Right atrium auricular region (tissue), 2 donors: ENCODE measurements at places on chromosomes 13 and 19.
A peak's percentile ranks its signal among the peaks of the same experiment; 100 is the strongest.

GRCh38 chr19:3775374-3775711, 3.3 kb upstream of the RAX2 start:
- no peak overlapping the region for H3K27ac ChIP-seq
- H3K4me3 ChIP-seq, result no peak overlapping the region
- H3K27me3 ChIP-seq, result no peaks in the 10 kb centered on the region
- H3K36me3 ChIP-seq, result no peaks in the 10 kb centered on the region
- DNase-seq, result no peak

GRCh38 chr13:28704282-28704681, 14.5 kb downstream of the SLC46A3 start:
- H3K4me3 ChIP-seq, result no peak overlapping the region
- no peaks in the 10 kb centered on the region for H3K4me1 ChIP-seq
- H3K27me3 ChIP-seq, result no peaks in the 10 kb centered on the region
- peaks cover 43% of the 10 kb centered on the region for H3K36me3 ChIP-seq

DNA sequence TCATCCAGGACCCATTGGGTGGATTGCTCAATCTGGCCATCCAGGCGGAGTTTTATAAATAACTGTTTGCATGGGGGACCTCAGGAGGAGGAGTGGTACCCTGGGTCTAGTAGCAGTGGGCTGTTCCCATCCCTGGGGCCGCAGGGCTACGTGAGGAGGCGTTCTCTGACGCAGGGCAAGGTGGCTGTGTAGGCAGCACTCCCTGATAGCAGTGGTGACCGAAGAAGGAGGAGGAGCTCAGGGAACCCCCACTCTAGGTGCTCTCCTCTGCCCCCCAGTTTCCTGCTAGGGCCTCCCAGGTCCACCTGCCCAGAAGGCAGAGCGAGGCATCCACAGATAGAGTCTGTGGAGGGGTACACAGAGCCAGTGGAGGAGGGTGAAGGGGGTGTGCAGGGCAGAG, 64.1 kb downstream of the CCNE1 start:
- H3K4me3 ChIP-seq, result no peak overlapping the region
- H3K27me3 ChIP-seq, result peaks cover 6% of the 10 kb centered on the region
- no peaks in the 10 kb centered on the region for H3K36me3 ChIP-seq
- DNase-seq, result no peak

DNA sequence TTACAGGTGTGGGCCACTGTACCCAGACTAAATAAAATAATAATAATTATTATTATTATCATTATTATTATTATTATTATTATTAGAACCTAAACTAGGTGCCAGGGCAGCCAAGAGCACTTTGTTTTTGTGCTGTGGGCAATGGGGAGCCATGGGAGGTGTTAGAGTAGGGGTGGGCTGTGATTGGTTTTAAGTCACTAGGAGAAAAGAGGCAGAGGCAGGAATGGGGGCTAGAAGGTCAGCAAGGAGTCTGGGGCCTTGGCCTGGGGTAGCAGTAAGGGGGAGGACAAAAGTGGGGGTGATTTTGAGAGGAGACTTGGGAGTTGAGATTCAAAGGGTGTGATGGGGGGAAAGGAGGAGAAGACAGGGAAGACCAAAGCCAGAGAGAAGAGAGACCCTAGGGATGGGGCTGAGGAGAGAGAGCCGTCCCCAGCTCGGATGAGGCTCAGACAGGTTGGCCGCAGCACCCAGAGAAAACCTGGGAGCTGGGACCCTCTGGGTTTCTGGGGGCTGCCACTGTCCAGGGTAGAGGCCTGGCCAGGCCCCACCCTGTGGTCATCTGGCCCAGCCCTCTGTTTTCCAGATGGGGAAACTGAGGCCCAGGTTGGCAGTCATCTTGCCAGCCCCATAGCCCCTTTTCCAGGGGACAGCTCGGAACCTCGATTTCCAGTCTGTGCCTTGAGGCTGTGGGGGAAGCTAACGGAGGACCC, 17.8 kb upstream of the BTBD2 start:
- no peak overlapping the region for H3K4me3 ChIP-seq
- DNase-seq, result no peak

DNA sequence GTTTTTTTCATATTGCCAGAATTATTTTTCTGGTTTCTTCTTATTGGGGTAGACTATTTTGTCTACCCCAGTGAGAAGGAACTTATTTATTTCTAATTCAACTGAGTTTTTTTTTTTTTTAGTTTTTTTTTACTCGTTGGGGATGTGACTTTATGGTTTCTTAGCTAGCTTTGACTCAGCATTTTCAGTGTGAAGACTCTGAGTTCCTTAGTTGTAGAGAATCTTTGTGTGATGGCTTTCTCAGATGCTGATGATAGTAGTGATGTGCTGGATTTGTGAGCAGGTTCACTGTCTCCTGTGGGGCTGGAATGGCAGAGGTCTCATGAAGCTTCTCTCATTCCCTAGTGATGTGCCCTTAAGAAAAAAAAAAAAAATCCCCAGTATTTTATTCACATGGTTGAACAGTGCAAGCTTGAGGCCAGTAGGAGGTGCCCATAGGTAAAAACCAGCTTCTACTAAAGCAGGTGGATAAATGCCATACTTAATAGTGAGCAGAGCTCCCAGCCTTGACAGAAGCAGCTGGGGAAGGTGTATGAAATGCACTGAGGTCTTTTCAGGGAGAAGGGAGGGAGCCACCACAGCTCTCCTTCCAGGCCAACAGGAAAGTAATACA, 106.2 kb upstream of the KLF5 start:
- no peaks in the 10 kb centered on the region for H3K36me3 ChIP-seq
- no peak overlapping the region for H3K4me3 ChIP-seq
- no peaks in the 10 kb centered on the region for H3K27me3 ChIP-seq
- H3K4me1 ChIP-seq, result no peaks in the 10 kb centered on the region
- no peak overlapping the region for H3K27ac ChIP-seq
- no peak for DNase-seq

DNA sequence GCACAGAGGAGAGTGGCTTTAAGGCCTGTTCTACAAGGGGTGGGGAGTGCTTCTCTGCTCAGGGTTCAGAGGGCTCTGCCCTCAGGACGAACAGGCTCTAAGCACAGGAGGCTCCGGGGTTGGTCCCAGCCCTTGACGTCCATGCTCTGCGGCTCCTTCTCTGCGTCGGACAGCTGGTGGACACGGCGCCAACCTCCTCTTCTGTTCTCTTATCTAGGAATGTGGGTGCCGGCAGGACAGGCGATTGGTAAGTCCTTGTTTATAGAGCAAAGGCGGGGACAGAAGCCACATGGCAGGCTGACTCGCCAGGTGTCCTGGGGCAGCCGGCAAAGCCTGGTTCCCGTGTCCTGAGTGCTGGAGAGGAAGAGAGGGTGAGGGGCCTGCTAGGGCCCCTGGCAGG, 8.4 kb upstream of the RPS15 start:
- H3K27me3 ChIP-seq, result no peaks in the 10 kb centered on the region
- no peak for DNase-seq
- H3K4me1 ChIP-seq, result peaks cover 14% of the 10 kb centered on the region
- H3K4me3 ChIP-seq, result no peak overlapping the region

GRCh38 chr19:33797802-33798671, 1.4 kb downstream of the KCTD15 start:
- DNase-seq, result no peak
- no peaks in the 10 kb centered on the region for H3K27me3 ChIP-seq
- peaks cover 51% of the 10 kb centered on the region for H3K4me1 ChIP-seq
- H3K36me3 ChIP-seq, result no peaks in the 10 kb centered on the region

GRCh38 chr13:27425158-27425917, 919 bp downstream of the GTF3A start:
- H3K27ac ChIP-seq, result peak overlapping the region; percentile 84
- H3K27me3 ChIP-seq, result no peaks in the 10 kb centered on the region
- peak overlapping the region; percentile 75 for H3K4me3 ChIP-seq
- H3K4me1 ChIP-seq, result peaks cover 46% of the 10 kb centered on the region
- DNase-seq, result no peak
